ENCODE measurements at places on chromosomes 12 and 14. TPM values are rescaled to one million over a fixed set of nuclear protein-coding genes. Genes with fewer than 3 reads are reported as not detected.

The KCNH3 gene
- total RNA-seq, result 1.2 TPM

The KRT3 gene
- not detected for total RNA-seq

The INHBE gene
- not detected for total RNA-seq

The AMN gene
- total RNA-seq, result 0.32 TPM

The PRPF39 gene
- total RNA-seq, result 43.0 TPM

The PPP4R4 gene
- 1.1 TPM for total RNA-seq

The SYNDIG1L gene
- total RNA-seq, result not detected

The RNASE3 gene
- total RNA-seq, result not detected

The DPY19L2 gene
- 0.61 TPM for total RNA-seq

The NEMP1 gene
- total RNA-seq, result 48.4 TPM

The PMCH gene
- total RNA-seq, result 2.8 TPM

The SLC4A8 gene
- 10.4 TPM for total RNA-seq

The CAPZA3 gene
- not detected for total RNA-seq

The GALNT6 gene
- 24.8 TPM for total RNA-seq

The PAPLN gene
- 0.68 TPM for total RNA-seq

The AKT1 gene
- total RNA-seq, result 141 TPM

The LIN7A gene
- total RNA-seq, result 0.18 TPM

The ASB2 gene
- 58.1 TPM for total RNA-seq

The SLC35E3 gene
- total RNA-seq, result 7.5 TPM

The SMIM41 gene
- not detected for total RNA-seq

The CERS5 gene
- total RNA-seq, result 67.9 TPM

The A2M gene
- total RNA-seq, result not detected

The ZFP36L1 gene
- total RNA-seq, result 50.9 TPM

The PDE3A gene
- total RNA-seq, result not detected

The PARP2 gene
- total RNA-seq, result 28.5 TPM

The TEX22 gene
- total RNA-seq, result 3.8 TPM

The CD4 gene
- 232 TPM for total RNA-seq

The TOGARAM1 gene
- total RNA-seq, result 9.8 TPM

The ZNF140 gene
- 14.9 TPM for total RNA-seq

The EPYC gene
- total RNA-seq, result not detected

The DNAL1 gene
- total RNA-seq, result 4.7 TPM

Measured in T-helper 2 cell treated with Interferon-gamma antibody and Interleukin-4, amounts not matched to agents 100 ng/mL and 5 ng/mL, for 36 hours (primary cell).